ENCODE measurements at places on chromosomes 1 and 21.

DNA sequence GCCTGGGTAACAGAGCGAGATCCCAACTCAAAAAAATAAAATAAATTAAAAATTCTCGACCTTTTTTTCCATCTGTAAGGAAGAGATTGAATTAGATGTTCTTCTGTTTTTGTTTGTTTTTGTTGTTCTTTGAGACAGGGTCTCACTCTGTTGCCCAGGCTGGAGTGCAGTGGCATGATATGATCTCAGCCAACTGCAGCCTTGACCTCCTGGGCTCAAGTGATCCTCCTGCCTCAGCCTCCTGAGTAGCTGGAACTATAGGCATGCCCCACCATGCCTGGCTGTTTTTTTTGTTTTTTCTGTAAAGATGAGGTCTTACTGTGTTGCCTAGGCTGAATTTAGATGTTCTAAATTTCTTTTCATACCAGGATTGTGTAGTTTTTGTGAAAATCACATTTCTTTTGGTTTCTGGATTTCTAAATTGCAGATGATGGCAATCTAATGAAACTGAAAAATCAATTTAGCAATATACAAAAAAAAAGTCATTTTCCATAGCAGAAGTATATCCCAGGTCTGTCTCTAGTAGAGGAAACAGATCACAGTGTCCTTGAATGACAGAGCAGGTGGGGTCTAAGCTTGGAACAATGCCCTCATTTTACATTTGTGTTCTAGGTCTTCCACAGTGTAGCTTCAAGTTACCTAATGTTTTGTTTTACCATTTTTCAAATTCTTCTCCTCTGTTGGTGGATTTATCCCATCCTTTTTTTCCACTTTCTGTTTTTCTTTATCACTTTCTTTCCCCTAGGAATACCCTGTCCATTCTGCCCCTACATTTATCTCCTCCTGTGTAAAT, 20.3 kb downstream of the ZYG11A start:
- DNase-seq, result no peak

- no peak for DNase-seq
Measured at GRCh38 chr1:43034778-43035177, 76.1 kb upstream of the SLC2A1 start.

DNA sequence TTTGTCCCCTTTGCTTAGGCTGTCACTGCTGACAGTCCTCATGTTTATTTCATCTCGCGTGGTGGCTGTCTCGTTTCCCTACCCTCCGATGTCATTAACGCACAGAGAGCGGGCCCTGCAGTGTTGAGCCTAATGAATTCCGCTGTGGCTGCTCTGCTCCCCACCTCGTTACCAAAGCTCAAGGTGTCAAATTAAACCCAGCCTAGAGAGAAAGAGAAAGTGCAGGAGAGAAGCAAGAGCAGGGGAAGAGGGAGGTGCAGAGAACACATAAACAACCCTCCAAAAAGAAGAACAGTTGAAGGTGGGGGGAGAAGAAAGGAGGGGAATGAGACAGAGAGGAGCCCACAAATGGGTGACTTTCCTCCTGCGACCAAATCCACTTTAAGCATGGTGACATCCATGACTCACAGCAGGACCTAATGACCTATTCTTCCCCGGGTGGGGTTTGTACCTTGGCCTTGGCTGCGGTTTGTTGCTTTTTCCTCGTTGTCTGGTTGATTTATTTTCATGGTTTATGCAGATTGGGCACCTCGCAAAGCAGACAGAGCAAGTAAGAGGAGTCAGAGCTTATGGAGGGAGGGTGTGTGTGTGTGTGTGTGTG, 92.5 kb downstream of the PBX1 start:
- no peak for DNase-seq

DNA sequence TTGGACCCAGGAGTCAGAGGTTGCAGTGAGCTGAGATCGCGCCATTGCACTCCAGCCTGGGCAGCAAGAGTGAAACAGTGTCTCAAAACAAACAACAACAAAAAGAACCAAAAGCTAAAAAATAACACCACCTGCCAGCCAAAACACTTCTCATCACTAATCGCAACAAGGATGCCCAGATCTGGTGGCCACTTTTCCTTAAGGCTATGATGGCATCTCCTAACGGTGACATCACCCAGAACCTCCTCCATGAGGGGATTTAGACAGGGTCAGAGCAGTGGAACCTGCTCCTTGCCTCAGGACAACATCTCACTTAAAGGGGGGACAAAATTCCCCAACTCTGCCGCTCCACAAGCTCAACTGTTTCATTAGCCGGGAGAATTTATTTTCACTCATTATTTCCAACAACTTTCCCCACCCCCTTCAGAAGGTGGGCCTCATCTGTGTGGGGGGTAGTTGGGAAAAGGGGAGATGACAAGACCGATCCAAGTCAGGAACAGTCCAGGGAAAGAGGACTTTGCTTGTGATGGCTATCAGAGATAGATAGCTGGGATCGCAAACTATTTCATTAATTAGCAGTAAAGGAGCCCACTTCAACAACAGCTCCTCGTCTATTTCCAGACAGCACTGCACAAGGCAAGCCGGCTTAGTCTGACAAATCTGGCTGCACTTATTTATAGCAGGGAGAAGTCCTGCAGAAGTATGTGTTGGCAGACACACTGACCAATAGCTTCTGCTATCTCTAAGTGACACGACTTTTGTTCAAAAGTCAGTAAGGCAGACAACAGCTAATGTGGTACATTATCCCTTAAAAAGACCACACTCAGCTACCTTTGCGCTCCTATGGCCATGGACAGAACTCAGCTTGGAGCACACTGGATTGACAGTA, 2.6 kb downstream of the PABPC4 start:
- DNase-seq, result no peak

DNA sequence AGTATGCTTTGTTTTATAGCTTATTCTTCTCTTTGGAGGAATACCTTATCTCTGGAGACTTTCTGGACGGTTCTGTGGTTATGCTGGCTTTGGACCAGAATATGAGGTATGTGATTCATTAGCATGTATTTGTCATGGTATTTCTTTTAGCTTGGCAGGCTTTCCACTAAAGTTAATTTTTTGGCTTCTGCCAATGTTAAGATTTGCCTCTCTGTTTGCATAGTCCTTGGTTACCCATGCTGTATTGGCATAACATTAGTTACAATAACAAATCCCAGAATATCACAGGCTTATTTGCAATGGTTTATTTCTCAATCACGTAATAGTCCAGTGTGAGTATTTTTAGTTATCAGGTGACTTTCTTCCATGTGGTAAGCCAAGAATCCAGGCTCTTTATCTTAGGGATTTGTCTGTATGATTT, 9.7 kb downstream of the ZMPSTE24 start:
- no peak for DNase-seq

DNA sequence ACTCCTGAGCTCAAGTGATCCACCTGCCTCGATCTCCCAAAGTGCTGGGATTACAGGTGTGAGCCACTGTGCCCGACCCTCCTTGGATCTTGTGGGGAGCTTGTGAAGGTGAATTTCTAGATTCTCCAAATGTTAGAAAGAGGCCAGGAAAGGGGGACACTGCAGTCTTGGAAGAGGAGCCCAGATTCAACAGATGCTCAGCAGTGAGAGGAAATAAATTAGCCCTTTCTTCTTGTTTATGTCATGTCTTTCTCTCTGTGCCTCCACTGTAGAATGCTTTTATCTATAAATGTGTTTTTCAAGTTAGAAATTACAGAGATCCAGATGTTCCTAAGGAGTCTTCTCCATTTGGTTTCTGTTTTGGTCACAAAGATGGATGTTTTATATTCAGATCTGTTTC, 346.6 kb upstream of the KAZN start:
- DNase-seq, result no peak

GRCh38 chr1:70720109-70720508, 309.0 kb downstream of the CTH start:
- DNase-seq, result no peak

DNA sequence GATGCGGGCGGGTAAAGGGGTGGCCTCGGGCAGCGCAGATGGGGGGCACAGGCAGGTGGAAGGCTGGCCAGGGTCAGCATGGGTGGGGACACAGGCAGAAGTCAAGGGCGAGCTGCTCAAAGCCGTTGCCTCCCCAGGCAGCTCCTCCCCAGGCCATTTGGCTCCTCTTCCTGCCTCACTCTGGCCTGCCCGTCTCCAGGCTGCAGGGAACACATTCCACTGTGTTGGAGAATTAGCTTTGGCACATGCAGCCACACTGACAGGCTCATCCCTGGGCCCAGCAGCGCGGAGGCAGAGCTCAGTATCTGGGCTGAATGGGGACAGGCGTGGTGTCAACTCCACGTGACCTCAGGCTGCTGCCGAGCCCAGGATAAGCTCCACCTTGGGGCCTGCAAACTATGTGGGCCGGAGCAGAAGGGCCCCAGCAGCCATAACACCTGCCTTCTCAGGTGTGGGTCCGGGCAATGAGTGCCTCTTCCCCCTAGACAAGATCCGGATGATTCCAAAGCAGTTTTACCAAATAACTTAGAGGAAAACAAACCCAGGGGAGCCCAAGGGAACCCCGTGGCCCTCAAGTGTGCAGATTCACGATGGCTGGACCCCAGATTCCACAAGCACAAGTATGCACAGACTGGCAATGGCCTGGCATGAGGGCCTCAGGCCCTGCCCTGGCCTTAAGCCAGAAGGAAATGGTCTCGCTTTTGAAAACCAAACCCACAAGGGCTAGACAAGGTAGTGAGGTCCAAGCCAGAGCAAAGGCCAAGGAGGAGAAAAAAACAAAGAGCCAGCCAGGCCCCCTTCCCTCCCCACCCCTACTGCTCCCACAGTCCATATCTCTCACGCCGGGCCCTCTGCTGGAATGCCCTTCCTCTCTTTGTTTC, 40.2 kb downstream of the HSPG2 start:
- no peak for DNase-seq

- DNase-seq, result no peak
Measured at GRCh38 chr1:157968508-157968907, 24.9 kb upstream of the KIRREL1 start.

DNA sequence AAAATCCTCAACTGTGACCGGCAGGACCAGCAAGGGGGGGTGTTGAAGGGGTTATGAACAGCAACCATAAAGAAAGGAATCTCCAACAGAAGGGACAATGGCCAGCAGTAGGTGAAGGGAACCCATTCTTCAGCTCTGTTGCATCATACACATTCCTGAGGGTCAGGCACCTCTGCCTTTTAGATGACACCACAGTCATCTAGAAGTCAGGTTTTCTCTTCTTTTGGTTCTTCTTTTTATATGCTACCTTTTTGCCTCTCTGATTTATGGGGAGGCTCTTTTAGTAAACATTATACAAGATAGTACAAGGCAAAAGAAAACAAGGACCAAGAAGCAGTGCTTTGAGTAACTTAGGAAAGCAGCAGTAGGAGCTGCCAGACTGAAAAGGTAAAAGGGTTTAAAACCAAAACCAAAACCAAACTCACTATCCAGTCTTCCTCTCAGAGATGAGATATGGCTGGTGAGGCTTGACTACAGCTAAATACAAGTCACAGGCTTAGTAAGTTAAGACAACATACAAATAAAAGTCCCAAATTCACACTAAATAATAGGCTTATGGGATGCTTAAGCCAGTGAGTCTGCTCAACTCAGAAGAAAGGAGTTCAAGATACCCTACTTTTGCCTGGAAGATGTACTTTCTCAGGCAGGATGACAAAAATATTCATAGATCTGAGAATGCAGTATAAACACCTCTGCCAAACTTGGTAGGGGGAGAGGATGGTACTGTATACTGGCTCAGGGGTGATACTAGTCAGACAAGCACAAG, 4.1 kb downstream of the TEX38 start:
- peak; percentile 36 for DNase-seq

DNA sequence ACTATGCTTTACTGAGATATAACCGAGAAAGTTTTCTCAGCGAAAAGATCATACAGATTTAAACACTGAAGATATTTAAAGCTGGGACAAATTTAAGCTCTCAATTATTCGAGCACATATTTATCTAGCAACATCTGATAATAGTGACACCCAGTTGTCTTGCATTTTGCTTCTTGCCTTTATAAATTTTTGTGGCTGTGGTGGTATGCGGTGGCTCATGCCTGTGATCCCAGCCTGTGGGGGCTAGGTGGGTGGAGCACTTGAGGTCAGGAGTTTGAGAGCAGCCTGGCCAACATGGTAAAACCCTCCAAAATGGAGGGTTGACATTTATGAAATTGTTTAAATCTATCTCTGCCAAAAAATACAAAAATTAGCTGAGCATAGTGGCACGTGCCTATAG, 312.2 kb downstream of the SPATA17 start:
- no peak for DNase-seq

- peak; percentile 90 for DNase-seq
Measured at GRCh38 chr1:117367046-117368025, at the start of gene MAN1A2. TSS of gene MAN1A2 (plus strand) at chr1:117367449. CDS start at chr1:117368184, 735 bp downstream.

- DNase-seq, result no peak
Measured at GRCh38 chr1:6303397-6304012, 42.6 kb upstream of the GPR153 start.

GRCh38 chr21:15065392-15066122, 757 bp upstream of the NRIP1 start:
- DNase-seq, result peak; percentile 73

DNA sequence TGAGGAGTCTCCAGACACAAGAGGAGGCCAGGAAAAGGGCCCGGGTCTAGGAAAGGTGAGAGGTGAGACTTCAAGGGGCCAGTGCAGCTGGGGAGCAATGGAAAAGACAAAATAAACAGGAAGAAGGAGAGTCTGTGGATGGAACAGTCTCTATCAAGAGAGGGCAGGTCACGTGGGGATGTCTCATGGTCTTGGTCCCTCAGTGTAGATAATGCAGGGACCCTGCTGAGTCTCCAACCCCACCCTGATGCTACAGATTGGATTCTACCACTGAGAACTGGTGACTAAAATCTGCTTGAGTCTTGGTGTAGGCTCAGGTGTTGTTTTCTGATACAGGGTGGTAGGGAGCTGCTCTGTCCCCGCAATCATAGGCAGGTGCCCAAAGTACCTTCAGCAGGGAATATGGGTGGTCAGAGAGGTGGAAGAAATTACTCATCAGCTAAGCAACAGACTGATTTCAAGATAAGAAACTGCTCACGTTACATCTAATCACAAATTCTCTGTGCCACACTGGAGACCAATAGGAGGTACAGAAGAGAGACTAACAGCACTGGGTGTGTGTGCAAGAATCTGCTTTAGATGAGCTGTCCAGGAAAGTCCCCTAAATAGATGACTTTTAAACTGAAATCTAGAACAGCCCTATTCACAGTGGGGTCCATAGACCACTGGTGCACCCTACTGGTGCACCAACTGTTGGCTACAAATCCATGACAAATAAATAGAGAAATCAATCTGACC, 101.5 kb upstream of the TLR5 start:
- DNase-seq, result peak; percentile 68

- peak; percentile 79 for DNase-seq
Measured at GRCh38 chr1:23838401-23838866, 13.2 kb upstream of the HMGCL start.

Data from activated CD4-positive, alpha-beta T cell treated with anti-CD3 and anti-CD28 coated beads, Interleukin-2, Interleukin-6, amounts not matched to agents 100 ng/mL and 50 ng/mL, durations not matched to agents 16 hours and 8 hours (primary cell).